Fibroblast of the conjunctiva (primary cell): ENCODE measurements at places on chromosomes 2 and 18.

- no peak for DNase-seq
Measured at GRCh38 chr2:237956402-237956736, 10.4 kb upstream of the UBE2F start.

GRCh38 chr2:42930025-42930581 lies 137.7 kb upstream of the HAAO start:
- no peak for DNase-seq

DNA sequence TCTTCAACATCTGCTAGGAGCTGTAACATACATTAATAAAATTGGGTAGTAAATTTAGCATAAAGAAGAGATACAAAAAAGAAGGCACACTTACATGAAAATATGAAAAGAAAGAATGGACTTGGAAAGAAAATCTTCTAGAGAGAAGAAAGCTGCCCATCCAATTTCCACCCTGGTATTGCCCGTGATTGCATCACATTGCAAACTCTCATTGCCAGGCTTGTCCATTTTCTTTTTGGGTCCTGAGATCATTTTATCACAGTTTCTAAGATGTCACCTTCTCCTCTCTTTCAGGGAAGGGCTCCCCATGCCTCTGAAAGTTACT lies 321.5 kb downstream of the RND3 start:
- DNase-seq: no peak

DNA sequence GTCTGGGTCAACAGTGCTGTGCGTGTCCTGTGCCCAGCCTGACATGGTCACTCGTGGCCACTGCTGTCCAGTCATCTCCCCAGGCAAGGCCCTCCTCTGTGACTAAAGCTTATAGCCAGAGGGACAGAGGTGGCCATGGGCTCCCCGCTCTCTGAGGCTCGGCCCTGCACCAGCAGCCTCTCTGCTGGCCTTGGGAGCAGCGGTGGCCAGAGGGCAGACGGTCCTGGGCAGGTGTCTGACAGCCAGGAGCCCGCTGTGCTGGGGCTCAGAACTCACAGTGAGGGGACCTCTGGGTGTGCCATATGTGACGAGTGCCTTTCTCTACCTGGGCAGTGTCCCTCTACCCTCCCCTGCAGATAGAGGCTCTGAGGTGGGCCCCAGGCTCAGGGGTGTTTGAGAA lies 98.7 kb downstream of the FAM210A start:
- no peak for DNase-seq

DNA sequence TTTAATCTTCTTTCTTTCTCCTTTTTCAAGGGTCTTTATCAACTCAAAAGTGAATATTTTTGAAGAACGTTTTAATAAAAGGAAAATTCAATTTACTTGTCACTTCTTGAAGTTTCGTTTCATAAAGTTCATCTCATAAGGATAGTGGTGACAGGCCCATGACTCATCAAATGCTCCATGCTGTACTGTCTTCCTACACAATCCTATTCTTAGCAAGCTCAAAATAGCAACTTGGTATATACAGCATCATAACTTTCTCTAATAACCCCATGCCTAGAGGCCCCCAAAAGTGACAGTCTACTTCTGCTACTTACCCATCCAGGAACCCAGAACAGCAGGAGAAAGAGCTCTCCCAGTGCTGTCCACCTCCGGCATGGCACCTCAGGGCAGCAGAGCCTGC lies 7.7 kb downstream of the FBXO15 start:
- DNase-seq: no peak

- no peak for DNase-seq
Measured at GRCh38 chr2:188495969-188496431, 204.3 kb downstream of the GULP1 start.

GRCh38 chr2:192357217-192357616 lies 162.5 kb upstream of the TMEFF2 start:
- DNase-seq: no peak

DNA sequence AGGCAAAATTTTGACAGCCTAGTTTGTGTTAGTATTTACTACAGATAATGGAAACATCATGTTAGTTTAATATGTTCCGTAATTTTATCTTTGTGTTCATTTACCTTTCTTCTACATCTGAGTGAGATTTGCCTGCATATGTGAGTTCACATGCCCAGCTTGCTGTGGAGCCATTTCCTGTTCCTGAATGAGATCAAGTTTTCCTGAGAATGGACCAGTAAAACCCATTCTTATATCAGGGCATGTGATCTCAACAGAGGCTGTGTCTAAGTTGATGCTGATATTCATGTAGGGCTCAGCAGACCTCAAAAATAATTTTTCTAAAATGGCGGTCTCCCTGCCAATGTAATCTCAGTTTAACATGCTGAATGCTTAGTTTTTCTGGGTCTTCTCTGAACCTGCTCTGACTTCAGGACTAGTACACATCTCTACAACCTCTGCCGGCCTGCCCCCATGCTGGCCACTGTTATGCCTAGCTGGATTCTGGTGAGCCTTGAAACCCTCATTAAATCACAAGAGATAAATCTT lies 1.0 kb downstream of the IL1A start:
- DNase-seq: no peak

GRCh38 chr2:59925321-59925720 lies 628.1 kb downstream of the BCL11A start:
- no peak for DNase-seq

- DNase-seq: no peak
Measured at GRCh38 chr18:67428158-67428557, 88.4 kb downstream of the DSEL start.
